ENCODE measurements at places on chromosomes 2 and 18.

- no peak for DNase-seq
Observed at GRCh38 chr2:130337735-130338325, 4.9 kb upstream of the IMP4 start.

DNA sequence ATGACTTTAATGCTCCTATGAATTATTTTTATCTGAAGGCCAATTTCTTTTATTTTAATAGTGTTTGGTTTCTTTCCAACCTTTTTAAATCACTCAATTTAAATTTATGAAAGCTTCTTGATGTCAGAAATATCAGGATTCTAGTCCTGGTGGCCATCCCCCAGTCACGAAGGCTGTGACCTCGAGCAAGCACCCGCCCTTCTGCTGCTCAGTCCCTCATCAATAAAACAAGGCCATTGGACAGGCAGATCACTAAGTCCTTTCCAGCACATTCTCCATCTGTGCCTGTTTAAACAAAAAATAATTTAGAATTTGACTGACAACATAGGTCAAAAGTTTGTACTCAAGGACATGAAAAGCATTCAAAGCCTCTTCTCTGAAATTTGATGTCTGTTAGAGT, 483.6 kb upstream of the VRK2 start:
- DNase-seq = no peak

GRCh38 chr18:75005626-75006025, 203.3 kb downstream of the PTGR3 start:
- DNase-seq = no peak

- no peak for DNase-seq
Observed at GRCh38 chr18:44848644-44849335, 168.1 kb downstream of the SETBP1 start.

GRCh38 chr18:36398419-36398818, 100.9 kb downstream of the FHOD3 start:
- DNase-seq = peak; percentile 86

GRCh38 chr2:178377046-178377445, 73.9 kb downstream of the PRKRA start:
- DNase-seq = no peak

GRCh38 chr2:164617466-164617865, 3.8 kb downstream of the GRB14 start:
- no peak for DNase-seq

DNA sequence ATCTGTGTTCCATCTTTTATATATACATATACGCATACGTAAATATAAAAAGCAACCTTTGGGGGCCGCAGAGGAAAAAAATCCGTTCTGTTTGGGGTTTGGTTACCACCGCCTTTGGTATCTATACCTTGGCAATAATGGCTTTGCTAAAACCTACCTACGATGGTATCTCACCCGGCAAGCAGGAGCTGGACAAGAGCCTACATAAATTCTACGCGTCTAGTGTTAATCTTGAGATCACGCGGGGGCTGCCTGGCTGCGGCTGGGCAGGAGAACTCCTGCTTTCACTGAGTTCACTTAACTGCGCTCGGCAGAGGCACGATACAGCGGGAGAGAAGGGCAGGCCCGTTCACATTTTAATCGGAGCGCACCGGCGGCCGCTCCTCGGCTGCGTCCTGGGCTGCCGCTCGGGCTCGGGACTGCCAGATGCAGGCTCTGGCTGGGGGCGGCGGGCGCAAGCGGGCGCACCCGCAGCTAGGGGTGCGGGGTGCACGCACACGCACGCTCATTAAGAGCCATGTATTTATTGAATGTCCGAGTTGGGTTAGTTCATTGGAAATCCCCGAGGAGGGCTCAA, 1.7 kb upstream of the POU3F3 start:
- peak; percentile 62 for DNase-seq

DNA sequence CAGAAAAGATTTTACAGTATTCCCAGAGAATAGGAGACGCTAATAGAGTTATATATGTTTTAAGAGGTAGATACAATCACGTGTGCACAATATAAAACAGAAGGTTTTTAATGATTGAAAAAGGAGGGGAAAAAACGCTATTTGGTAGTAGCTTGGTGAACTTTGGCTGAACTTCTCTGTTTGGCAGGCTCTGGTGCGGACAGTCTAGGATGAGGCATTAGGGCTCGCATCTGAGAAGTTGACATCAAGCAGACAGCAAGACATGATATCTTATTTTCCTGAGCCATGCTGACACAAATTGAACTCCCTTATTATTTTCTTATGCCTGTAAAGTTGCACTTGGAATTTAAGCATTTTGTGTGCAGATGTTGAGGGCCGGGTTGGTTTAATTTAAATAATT, 176.6 kb downstream of the EN1 start:
- peak; percentile 57 for DNase-seq

DNA sequence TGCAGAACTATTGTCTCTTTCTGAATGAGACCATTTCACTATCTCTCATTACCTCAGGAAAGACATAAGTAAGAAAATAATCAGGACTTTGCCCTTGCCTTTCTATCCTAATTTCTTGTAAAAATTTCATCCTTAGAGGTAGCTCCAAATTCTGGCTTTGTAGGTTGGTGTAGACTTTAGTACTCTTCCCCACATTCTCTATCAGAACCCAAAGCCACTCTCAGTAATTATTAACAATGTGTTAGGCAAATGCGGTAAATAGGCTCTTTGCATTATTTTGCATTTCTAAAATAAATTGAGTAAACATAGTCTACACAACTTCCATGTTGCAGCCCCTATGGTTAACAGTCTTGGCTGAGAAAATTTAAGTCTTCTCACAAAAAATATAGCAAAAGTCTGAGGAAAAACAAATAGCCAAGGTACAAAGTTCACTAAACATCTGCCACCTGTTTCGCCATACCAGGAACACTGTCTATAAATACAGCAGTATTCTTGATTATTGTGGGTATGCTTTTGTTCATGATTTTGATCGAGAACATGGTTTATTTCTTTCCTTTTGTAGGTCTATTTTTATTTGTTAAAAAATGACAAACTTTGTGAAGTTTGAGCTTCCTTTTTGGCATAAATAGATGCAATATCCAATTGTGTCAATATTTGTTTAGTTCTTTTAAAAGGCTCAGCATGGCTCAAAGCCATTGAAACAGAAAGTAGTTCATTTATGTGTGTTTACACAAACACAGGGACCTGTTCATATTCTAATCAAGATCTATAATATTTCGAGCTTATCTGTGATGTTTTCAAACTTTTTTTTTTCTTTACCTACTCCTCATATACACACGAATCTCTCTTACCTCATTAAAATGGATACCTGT, 1061.5 kb downstream of the CNTNAP5 start:
- no peak for DNase-seq

GRCh38 chr2:241799522-241800197, 9.3 kb upstream of the NEU4 start:
- no peak for DNase-seq

DNA sequence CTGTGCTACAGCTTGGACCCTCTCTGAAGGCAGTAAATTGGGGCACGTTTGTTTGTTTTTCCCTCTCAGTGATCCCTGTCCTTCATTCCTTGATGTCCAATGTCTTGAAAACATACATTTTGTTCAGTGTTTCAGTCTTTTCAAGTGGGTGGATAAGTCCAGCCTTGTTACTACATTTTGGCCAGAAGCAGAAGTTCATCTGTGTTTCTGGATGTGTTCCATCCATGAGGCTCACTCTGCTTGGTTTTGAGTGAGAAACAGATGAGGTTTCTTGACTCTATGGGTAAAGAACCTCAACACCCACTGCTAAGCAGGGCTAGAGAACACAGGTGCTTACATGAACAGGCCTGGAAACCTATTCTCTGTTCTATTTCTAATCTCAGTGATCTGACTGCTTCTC, 74.5 kb upstream of the RFX8 start:
- no peak for DNase-seq

DNA sequence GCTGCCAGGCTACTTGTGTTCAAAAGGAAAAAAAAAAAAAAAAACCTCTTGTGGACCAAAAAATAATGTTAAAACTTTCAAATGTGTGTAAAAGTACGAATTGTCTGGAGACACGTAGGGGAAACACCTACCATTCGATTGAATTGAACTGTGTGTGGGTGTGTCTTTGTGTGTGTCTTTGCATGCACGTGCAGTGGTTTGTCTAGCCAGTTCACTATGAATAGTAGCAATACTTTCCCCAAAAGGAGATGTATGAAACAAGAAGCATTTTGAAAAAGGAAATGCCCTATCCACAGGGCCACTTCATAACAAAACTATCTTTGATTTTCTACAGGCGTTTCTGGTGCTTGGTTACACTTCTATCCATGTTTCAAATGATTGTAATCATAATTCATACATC, 186.8 kb downstream of the RPRM start:
- no peak for DNase-seq
